Fibroblast of skin of right quadriceps (primary cell): ENCODE measurements at places on chromosomes 2 and 18.

DNA sequence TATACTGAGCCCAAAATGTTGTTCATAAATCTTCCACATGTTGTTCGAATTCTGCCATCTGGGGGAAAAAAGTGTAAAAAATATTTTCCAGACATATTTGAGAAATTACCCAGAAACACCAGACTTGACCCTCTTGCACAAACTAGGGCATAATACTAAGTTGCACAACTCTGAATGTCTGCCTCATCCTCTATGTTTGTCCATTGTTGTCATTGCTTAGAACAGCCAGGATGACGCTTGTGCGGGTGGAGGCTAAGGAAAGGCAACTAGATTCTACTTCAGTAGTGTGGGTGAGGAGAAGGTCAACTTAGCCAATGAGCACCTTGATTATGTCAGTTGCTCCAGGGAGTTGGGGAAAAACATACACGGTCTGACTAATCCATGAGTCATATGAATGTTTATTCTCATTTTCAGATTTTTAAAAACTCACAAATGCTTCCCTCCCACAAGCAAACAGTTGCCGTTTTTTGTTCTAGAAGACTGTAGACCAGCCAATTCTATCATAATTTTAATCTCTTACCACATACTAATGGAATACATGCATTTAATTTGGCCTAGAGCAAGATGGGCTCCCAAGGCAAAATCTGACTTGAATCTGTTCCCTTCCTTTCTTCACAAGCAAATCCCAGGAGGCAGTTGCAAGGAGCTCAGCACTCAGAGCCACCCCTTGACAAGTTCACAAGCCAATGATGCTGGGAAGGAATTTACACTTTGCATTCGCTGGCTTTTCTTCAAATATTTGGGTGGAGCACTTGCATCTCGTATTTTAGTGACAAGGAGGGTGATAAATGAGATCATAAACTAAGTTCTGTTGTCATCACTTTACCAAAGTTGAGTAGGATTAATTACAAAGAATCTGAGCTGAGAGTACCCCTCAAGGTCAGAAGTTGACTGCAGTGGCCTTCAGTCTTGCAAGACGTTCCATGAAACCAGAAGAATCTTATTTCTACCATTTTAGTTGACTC, 163.2 kb upstream of the TWIST2 start:
- peak; percentile 98 for DNase-seq

DNA sequence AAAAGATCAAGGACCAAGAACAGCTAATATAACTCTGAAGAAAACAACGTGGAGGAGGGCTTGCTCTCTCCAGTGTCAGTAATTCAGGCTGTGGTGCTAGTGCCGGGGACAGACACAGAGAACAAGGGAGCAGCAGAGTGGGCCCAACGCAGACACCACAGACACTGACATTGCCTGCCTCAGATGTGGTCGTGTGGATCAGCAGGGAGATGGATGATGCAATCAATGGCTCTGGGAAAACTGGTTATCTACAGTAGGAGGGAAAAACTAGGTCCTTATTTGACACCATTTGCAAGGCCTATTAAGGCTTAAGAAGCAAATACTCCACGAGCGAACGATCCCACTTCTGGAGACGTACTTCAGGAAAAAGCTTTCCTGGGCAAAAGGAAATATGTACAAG, 36.1 kb downstream of the HDLBP start:
- DNase-seq: peak; percentile 35

DNA sequence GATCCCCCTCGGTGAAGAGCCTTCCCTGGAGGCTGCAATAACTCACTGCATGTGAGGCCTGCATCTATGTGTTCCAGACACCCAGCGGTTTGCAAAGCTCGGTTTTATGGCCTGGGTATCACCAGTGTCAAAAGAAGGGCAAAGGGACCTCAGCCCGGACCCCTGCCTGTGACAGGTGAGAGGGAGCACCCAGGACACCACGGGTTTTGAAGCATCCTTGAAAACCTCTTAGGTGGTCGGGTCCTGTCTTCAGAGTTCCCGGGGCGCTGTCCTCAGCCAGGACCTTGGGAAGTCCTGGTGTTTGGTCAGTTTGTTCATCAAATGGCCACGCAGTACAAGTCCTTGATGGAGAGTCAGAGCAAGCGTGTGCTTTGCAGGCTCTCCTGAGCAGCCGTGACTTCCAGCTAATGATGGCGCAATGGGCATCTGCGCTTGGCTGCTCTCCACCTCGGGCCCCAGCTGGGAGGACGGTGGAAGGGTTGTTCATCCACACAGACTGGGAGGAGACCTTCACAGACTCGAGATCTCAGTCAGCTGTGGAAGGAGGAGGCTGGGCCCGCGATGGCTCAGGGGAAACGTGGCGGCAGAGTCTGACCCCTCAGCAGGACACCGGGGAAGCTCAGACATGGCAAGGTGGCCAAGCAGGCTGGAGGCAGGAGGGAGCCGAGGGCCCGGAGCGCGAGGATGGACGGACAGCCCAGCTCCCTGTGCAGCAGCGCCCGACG, 113.1 kb upstream of the GPC1 start:
- no peak for DNase-seq

GRCh38 chr2:10169053-10169578, 46.6 kb downstream of the RRM2 start:
- no peak for DNase-seq

DNA sequence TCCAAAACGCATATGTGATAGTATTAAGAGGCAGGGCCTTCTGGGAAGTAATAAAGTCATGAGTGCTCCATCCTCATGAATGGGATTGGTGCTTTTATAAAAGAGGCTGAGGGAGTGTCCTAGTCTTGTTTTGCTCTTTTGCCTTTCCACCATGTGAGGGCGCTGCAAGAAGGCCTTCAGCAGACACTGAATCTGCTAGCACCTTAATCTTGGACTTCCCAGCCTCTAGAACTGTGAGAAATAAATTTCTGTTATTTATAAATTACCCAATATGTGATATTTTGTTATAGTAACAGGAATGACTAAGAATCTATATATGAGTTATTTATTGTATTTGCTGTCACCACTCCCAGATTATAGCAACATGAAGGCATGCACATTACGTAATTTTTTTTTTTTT, 63.5 kb downstream of the PLA2R1 start:
- peak; percentile 33 for DNase-seq

DNA sequence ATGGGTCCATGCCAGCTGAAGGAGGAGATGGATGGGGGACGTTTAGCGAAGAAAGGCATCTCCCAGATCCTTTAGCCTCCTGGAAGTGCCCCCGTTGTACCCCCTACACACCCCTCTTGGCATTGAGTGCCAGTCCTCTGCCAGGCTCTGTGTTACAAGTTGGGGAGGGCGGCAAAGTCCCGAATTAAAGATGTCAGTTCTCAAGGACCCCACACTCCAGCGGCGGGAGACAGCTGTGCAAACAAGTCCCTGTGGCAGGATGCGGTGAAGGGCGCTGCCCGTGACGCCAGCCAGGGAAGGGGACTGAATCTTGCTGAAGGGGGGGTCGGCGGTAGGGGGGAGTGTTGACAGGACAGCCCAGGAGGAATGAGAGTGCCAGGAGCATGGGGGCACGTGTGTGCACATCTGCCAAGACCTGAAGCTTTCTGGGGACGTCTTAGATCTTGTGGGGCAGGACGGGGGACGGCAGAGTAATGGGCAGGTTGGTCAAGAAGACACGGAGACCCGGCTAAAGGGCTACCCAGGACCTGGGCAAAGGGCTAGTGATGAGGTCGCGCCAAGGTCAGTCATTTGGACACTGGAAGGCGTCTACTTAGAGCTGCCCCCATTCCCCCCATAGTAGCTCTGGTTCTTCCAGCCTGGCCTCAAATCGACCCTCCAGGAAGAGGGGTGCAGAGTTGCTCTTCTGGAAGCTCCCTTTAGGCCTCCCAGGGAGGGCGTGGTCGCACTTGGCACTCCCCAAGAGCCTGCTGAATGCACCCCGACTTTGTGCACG, 2.8 kb upstream of the CTDSP1 start:
- DNase-seq: peak; percentile 75

GRCh38 chr18:50199346-50199855, 4.5 kb upstream of the MYO5B start:
- DNase-seq: no peak

DNA sequence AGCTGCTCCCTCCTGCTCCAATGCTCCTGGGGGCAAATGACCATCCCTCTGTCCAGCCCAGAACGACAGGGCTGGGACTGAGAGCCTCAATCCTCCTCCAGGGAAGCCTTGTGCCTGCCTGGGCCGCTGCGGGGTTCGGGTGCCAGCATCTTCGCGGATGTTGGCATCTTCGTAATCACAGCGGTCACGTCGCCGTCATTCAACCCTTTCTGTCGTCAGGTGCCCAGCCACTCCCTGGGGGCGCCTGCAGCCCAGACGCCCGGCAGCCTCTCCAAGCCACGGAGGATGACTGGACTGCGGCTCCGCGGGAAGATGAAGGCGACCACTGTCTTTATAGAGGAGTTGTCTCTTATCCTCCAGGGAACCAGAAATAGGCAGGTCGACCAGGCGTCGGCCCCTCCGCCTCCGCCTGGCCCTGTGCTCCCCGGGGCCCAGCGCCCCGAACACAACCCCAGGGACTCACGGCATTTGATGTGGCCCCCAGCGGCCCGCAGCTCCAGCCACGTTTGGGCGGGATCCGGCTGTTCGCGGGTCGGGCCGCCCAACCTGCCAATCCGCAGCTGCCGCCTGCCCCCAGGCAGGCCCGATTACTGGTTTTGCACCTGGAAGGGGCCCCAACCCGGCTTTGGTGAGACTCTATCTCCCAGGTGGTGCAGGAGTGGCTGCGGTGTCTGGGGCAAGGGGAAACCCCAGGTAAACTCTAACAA, 113.9 kb downstream of the THNSL2 start:
- DNase-seq: no peak

- DNase-seq: no peak
Measured at GRCh38 chr2:27263287-27264252, 723 bp upstream of the SLC30A3 start.

GRCh38 chr2:103161456-103162289, 399.8 kb downstream of the TMEM182 start:
- peak; percentile 42 for DNase-seq
